ENCODE measurements at places on chromosomes 4 and X. TPM values are rescaled to one million over a fixed set of nuclear protein-coding genes. Genes with fewer than 3 reads are reported as not detected.

GRCh38 chr4:17502756-17503155, 9.1 kb downstream of the QDPR start:
- no peak for DNase-seq

DNA sequence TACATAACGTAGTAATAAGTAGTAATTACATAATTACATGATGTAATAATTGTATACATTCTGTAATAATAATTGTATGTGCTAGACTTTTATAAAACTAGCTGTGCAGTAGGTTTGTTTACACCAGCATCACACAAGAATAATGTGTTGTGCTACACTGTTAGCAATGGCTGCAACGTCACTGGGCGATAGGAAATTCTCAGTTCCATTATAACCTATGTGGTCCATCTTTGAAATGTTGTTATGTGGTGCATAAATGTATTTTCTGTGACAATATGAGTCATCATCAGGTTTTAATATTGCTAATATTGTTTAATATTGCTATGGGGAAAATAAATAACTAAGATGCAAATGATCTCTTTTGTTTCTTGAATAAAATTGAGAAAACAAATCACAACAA, 46.0 kb upstream of the ATP8A1 start:
- no peak for DNase-seq

GRCh38 chrX:3450881-3451570, 104.6 kb upstream of the MXRA5 start:
- DNase-seq, result no peak

The ADH7 gene
- polyA plus RNA-seq, result not detected

The PARM1 gene
- 44.9 TPM for polyA plus RNA-seq

The CD38 gene
- polyA plus RNA-seq, result 2.2 TPM
